Esophagus squamous epithelium (tissue), 5 donors: ENCODE measurements at places on chromosomes 11 and 22. TPM values are rescaled to one million over a fixed set of nuclear protein-coding genes. Genes with fewer than 3 reads are reported as not detected.

The KCNQ1 gene
- 0.79 TPM for total RNA-seq

- no peak for DNase-seq
Observed at GRCh38 chr11:122732342-122733315, 77.1 kb downstream of the UBASH3B start.

The ZNF280B gene
- total RNA-seq: 0.08 TPM

The CHADL gene
- total RNA-seq: 2.7 TPM

GRCh38 chr22:22745225-22746060 is 101.0 kb downstream of the GGTLC2 start:
- no peak for DNase-seq

The OR52N4 gene
- total RNA-seq: not detected

DNA sequence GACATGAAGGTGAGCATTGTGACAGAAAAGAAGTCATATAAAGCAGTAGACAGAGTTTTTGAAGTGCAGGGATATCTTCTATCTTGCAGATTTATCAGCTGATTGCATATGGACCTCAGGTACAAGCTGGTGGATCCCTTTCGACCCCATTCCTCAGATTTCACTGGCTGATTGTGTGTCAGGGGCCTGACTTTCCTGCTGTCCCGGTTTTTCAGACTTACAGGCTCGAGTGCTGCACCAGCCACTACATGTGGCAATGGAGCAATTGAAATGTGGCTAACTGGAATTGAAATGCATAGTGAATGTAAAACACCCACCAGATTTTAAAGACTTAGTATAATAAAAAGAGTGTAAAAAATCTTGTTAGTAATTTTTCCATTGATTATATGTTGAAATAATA is 50.3 kb downstream of the CLMP start:
- no peak for DNase-seq

GRCh38 chr22:23251445-23252093 is 71.3 kb downstream of the BCR start:
- DNase-seq: no peak

- no peak for DNase-seq
Observed at GRCh38 chr11:105032495-105032894, 2.4 kb downstream of the CASP1 start.
